Activated CD4-positive, alpha-beta T cell treated with anti-CD3 and anti-CD28 coated beads for 1 hour (primary cell): ENCODE measurements at places on chromosomes 7 and 10.

GRCh38 chr7:25803117-25803887 lies 348.7 kb upstream of the NFE2L3 start:
- DNase-seq = no peak

DNA sequence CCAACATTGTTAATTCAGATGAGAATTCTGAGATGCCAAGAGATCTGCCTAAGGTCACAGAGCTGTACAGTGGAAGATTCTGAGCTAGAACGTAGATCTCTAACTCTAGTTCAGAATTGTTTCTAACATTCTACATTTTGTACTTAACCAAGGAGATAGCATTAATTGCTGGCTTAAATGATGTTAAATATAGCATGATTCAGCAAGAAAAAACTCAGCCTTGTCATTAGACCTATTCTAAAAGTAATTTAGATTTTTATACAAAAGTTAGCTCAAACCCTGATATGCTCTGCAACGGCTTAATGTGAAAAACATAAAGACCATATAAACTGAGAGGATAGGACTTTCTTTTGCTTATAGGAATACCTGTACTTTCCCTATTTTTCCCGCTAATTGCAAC lies 3.4 kb upstream of the CCDC71L start:
- DNase-seq = no peak

- no peak for DNase-seq
Measured at GRCh38 chr7:81469153-81469868, 300.5 kb downstream of the HGF start.

DNA sequence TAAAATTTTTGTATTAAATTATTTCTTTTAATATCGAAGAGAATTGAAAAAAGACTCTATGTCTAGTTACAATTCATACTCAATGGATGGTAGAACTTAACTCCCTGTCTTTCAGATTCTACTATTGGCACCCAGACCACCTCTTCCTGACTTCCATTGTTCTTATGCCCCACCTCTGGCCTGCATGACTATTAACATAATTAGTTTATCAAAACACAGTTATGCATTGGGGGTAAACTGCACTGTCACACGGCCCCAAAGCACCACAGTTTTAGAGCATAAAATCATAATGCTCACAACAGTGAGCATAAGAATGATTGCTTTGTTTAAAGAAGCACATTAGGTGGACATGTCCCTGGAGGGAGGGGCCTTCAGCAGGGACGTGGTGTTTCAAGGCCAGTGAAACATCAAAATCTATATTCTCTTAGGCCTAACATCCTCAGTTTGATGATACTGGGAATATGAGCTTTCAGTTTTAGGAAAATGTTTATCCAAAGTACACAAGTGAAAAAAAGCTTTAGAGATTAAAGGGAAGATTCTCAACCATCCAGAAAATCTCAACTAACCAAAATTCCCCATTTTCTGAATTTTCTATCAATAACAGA lies 79.8 kb downstream of the NRP1 start:
- DNase-seq = no peak

DNA sequence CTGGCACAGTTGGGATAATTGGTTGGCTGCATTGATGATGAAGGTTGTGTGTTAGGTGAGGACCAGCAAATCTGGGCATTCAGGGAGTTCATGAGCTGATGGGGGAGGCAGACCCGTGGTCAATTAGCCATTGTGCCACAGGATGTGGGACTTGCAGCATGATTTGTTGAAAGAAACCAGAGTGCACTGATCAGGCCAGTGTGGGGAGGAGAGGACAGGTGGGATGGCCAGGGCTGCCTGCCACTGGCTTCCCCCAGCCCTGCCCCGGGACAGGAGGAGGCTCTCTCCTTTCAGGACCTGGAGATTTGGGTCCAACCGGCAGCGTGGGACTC lies 4.3 kb downstream of the CLIP2 start:
- no peak for DNase-seq

GRCh38 chr7:8114175-8114574 lies 145.6 kb downstream of the GLCCI1 start:
- no peak for DNase-seq

DNA sequence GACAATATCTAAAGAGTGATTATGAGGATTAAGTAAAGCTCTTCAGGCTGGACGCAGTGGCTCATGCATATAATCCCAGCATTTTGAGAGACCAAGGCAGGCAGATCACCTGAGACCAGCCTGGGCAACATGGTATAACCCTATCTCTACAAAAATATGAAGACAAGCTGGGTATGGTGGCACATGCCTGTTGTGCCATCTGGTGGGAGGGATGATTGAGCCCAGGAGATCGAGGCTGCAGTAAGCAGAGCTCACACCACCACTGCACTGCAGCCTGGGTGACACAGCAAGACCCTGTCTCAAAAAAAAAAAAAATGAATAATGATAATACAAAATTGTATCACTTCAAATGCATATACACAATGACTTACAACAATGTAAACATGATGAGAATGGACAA lies 195.6 kb upstream of the AUTS2 start:
- no peak for DNase-seq

- DNase-seq = no peak
Measured at GRCh38 chr7:118452128-118452527, 227.6 kb downstream of the ANKRD7 start.

DNA sequence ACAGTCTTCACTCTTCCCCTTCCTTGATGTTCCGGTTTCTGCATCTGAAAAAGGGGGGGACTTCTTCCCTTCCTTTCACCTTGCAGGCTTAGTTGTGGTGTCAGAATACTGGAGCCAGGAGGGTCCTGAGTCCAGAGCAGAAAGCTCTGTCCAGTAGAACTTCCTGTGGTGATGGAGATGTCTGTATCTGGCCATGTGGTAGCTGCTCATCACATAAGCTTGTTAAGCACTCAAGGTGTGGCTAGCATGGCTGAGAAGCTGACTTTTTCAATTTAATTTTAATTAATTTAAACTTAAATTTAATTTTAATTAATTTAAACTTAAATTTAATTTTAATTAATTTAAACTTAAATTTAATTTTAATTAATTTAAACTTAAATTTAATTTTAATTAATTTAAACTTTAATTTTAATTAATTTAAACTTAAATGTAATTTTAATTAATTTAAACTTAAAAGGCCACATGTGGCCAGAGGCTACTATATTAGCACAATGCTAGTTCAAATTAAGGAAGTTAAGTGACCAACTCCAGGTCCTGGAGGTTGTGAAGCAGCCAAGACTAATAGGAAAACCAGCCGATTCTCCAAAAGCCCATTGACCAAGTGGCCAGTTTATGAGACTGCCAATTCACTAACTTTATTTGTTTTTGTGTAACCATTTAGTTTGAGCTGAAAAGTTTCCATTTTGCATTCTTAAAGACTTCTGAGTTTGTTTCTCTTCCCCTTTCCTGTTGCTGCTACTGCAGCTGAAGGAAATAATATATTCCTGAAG lies 16.3 kb downstream of the MSRB2 start:
- DNase-seq = no peak
